Activated naive CD4-positive, alpha-beta T cell treated with anti-CD3 and anti-CD28 coated beads, Interleukin-2, amount 50 U/mL, for 72 hours (primary cell): ENCODE measurements at places on chromosomes 6 and 20. TPM values are rescaled to one million over a fixed set of nuclear protein-coding genes. Genes with fewer than 3 reads are reported as not detected.
A peak's percentile ranks its signal among the peaks of the same experiment; 100 is the strongest.

- DNase-seq: no peak
Observed at GRCh38 chr20:38842558-38842981, 37.1 kb downstream of the PPP1R16B start.

GRCh38 chr6:10138917-10139316 lies 276.0 kb downstream of the TFAP2A start:
- no peak for DNase-seq

DNA sequence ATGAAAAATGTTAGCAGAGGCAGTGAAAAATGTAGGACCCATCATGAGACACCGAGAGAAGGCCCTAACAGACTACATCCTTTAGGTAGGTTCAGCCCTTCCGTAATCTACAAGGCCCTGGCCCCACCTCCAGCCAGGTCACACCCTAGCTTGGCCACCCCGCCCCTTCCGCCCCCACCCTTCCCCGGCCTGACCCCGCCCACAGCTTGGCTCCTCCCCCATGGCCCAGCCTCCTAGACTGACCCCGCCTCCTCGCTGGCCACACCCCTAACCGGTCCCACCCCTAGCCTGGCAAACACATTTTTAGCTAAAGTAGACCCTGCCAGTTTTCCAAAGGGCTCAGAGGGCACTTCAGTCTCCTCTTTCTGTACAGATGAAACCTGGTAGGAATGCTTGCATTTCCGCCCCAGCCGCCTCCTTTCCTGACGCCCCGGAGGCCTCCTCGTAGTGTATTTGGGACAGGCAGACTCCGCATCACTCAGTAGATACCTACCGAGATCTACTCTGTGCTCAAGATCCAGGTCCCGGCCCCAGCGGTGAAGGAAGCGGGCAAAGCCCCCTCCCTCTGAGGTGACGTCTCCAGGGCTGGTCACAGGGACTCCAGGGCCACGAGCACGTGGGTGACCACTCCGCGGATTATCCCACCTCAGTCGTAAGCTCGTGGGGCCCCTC lies 443.5 kb downstream of the PREX1 start:
- DNase-seq: no peak

Gene GNAS
- total RNA-seq: 624 TPM

DNA sequence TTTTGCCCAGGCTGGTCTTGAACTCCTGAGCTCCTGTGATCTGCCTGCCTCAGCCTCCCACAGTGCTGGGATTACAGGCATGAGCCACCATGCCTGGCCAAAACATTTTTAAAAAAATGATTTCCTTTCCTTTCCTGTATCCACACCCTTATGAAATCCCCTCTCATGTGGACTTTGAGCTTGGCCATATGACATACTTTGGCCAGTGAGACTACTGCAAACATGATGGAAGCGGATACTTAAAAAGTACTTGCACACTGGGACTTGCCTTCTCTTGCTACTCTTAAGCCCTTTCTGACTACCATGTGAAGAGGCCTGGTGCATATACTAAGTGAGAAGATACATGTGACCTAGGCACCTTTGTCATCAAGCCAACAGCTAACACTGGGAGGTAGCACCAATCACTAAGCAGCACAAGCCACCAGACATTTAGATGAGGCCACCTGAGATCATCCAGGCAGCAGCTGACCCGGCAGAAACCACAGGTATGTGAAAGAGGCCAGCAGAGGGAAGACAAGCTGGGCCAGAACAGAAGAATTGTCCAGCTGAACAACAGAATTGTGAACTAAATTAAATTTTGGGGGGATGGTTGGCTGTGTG lies 78.5 kb upstream of the HDAC2 start:
- DNase-seq: no peak

- DNase-seq: no peak
Observed at GRCh38 chr6:165383323-165383722, 73.9 kb upstream of the C6orf118 start.

GRCh38 chr6:138577151-138577915 lies 78.0 kb upstream of the NHSL1 start:
- no peak for DNase-seq

Gene MKKS
- 2.2 TPM for total RNA-seq

- no peak for DNase-seq
Observed at GRCh38 chr6:79656134-79656533, 25.0 kb downstream of the SH3BGRL2 start.

Gene NOTCH4
- 0.70 TPM for total RNA-seq

- no peak for DNase-seq
Observed at GRCh38 chr6:147037881-147038280, 166.3 kb upstream of the STXBP5 start.

Gene TUBE1
- 16.4 TPM for total RNA-seq

- no peak for DNase-seq
Observed at GRCh38 chr6:52975580-52975979, 19.5 kb downstream of the GSTA4 start.

GRCh38 chr6:56668158-56668557 lies 25.5 kb upstream of the DST start:
- no peak for DNase-seq

DNA sequence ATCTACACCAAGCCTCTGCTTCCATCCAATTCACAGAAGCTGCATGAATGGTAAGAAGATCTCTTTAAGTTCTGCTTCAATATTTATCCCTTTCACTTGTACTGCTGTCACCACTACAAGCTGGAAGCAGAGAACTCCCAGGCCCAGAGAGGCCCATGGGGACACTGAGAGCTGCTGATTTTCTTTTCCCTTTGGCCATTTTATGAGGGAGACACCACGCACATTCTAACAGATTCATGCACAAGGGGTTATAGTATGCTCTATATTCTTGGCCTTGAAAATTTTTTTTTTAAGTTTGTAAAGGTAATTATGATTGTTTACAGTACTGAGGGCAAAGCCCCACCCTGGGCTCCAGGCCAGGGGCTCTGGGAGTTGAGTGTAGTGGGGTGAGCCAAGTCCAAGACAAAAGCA lies 88.4 kb downstream of the MYB start:
- no peak for DNase-seq

Gene PNPLA1
- not detected for total RNA-seq

DNA sequence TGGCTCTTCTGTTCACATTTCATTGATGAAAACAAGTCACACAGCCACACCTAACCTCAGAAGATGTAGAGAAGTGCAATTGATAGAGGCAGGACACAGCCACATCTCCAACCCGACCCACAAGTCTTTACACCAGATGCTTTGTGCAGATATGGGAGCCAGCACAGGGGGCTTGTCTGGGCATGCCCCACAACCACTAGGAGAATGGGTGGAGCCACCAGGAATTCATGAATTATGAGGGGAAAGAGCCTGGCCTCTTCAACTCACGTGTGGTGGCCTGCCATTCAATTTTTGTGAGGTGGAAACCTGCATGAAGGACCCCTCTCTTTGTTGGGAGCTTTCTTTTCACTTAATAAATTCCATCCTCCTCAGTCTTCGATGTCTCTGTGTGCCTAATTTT lies 79.1 kb downstream of the OGFRL1 start:
- DNase-seq: no peak

GRCh38 chr6:69096681-69097080 lies 461.6 kb downstream of the ADGRB3 start:
- no peak for DNase-seq

DNA sequence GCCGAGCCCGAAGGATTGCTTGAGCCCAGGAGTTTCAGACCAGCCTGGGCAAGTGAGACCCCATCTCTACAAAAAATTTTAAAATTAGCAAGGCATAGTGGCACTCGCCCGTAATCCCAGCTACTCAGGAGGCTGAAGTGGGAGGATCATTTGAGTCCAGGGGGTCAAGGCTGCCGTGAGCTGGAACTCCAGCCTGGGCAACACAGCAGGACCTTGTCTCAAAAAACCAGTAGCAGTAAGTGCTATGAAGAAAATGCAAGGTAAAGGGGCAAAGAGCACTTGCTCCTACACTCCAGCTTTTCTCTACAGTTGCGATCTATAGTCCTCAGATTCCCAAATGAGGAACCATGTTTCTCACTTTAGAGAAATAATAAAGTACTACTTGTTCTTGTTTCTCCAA lies 1.8 kb upstream of the DDX39B start:
- DNase-seq: no peak

DNA sequence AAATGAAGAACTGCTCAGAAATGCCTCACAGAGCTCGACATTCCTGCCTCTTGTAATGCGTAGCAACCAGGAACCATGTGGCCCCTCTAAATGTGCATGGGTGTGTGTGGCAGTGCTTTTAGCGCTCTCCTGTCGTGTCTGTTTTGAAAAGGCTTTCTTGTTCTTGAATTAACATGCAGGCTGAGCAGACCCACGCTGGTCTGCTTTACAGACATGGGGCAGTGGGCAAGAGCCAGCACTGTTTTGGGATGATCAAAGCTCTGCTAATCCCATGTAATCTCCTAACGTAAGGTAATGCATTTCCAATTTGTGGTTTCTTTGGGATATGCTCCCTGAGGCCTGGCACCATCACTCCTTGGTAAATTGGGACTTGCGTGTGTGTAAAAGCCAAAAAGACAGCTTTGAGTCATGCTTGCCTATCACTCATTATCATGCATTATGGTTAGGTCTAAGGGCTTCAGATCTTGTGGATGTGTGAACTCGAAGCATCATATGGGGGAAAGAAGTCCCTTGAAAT lies 11.8 kb downstream of the RIPOR2 start:
- no peak for DNase-seq

Gene TNF
- total RNA-seq: 250 TPM

- no peak for DNase-seq
Observed at GRCh38 chr20:63361519-63362435, 628 bp upstream of the CHRNA4 start.

- no peak for DNase-seq
Observed at GRCh38 chr6:25788305-25788922, 33.9 kb downstream of the SLC17A4 start.

Gene MYT1
- total RNA-seq: not detected

DNA sequence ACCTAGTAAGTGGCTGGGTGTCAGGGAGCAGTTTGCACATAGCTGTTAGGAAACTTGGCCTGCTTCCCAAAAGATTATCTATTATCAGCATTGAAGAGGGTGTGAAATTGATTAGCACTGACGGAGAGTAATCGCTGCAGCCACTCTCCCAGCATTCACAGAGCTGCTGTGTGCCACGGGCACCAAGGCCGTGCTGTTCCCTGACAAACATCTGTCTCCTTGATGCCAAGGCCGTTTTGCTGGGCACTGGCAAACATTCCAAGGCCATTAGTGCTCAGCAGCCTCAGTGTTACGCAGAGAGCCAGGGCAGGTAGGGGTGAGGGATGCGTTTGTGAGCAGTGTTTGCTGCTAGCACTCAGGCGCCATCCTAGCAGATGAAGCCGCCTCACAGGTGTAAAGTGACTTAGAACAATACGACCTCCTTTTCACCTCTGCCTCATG lies 57.7 kb upstream of the VSTM2L start:
- no peak for DNase-seq

GRCh38 chr6:68339488-68340131 lies 295.5 kb upstream of the ADGRB3 start:
- no peak for DNase-seq

GRCh38 chr6:103277936-103278335 lies 1581.8 kb downstream of the HACE1 start:
- DNase-seq: no peak

Gene PXDC1
- total RNA-seq: 0.36 TPM

- no peak for DNase-seq
Observed at GRCh38 chr20:45056473-45057173, 44.3 kb downstream of the KCNS1 start.

Gene PRL
- not detected for total RNA-seq

- peak; percentile 73 for DNase-seq
Observed at GRCh38 chr6:165884813-165885765, 222.0 kb upstream of the PDE10A start.

GRCh38 chr6:11209906-11210305 lies 22.6 kb downstream of the NEDD9 start:
- no peak for DNase-seq

Gene COX4I2
- not detected for total RNA-seq

Gene CLPSL2
- 0.74 TPM for total RNA-seq

Gene ZC3H12D
- 87.1 TPM for total RNA-seq

GRCh38 chr6:168525114-168525513 lies 84.1 kb downstream of the SMOC2 start:
- no peak for DNase-seq

GRCh38 chr6:56730663-56731529 lies 88.2 kb upstream of the DST start:
- no peak for DNase-seq

DNA sequence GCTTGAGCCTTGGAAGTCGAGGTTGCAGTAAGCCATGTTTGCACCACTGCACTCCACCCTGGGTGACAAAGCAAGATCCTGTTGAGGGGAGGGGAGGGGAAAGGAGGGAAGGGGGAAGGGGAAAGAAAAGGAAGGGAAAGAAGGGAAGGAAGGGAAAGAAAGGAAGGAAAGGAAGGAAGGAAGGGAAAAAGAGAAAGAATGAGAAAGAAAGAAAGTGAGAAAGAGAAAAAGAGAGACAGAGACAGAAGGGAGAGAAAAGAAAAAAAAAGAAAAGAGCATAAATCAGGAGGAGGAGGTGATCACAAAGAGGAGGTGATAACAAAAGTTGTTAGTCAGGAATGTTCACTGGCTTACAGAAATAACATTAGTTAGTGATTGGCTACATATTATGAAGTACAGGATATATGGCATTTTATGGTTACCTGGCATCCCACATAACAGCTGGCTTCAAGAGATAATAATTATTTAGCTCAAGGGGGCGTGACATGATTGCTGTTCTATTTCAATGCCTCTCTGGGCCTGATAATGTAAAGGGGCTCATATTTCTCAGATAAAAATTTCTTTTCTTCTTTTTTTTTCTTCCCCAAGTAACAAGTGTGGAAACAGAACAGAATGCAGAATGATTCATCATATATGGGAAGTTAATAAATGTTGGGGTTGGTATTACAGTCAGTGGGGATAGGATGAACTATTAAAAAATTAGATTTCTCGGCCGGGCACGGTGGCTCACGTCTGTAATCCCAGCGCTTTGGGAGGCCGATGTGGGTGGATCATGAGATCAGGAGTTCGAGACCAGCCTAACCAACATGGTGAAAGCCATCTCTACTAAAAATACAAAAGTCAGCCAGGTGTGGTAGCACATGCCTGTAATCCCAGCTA lies 27.1 kb downstream of the SAMHD1 start:
- no peak for DNase-seq

DNA sequence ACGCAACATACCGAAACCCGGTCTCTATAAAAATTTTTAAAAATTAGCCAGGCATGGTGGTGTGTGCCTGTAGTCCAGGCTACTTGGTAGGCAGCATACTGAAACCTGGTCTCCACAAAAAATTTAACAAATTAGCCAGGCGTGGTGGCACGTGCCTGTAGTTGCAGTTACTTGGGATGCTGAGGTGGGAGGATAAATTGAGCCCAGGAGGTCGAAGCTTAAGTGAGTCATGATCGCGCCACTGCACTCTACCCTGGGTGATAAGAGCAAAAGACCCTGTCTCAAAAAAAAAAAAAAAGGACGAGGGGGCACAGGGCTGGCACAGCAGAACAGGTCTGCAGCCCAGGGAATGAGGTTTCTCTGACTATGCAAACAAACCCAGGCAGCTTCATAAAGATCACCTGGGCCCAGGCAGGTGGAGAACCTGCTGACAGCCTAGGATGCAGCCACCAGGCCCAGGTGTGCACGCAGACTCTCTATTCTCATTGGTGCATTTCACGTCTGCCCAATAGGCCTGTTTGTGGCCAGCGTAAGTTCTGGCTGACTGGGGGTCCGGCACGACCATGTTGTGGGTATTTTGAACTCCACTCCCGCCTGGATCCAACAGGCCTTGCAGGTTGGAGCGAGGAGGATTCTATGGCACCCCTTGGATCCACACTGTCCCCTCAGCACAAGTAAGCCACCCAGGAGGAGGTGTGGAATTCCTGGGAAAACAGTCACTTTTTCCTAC lies 204.5 kb downstream of the PREX1 start:
- DNase-seq: no peak

- no peak for DNase-seq
Observed at GRCh38 chr6:146990284-146990683, 213.9 kb upstream of the STXBP5 start.
